ENCODE measurements at places on chromosomes 12 and 14. TPM values are rescaled to one million over a fixed set of nuclear protein-coding genes. Genes with fewer than 3 reads are reported as not detected.

The HHIPL1 gene
- total RNA-seq = 2.5 TPM

- no peak for DNase-seq
Measured at GRCh38 chr14:20409226-20409625, 4.1 kb downstream of the TEP1 start.

The KRT71 gene
- not detected for total RNA-seq

DNA sequence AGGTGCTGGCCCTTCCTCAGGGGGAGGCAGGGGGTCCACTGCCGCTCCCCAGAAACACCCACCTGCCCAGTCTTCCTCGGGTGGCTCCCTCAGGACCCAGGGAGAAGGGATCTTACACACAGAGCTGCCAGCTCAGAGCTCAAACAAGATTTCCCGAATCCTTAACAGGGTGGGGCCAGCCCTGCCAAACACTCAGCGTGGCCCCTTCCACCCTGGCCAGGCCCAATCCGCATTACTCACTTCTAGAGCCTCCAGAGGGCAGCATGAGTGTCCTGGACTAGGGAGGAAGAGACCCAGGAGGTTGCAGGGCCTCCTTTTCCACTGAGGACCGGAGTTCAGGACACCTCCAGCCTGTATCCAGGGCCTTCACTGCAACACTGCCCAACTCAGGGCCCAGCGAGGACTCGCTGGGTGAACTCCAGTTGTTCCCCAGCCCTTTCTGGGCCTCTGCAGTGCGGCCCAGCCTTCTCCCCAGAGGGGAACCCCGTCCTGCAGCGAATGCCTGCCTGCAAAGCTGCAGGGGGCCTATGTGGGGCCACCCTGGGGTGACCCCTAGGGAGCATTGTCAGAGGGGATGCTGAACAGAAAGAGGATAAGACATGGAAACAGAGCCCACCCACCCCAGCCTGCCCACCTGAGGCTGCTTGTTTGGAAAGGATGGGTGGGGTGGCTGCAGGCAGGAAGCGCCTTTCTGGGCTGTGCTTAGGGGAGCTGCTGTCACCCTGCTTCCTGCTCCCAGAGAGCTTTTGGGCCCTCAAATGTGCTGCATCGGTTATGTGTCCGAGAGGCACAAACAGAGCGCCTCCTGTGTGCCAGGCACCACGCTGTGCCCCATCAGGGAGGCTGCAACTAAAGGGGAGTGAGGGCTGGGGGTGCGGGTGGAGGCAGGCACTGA, 43.8 kb downstream of the CCNK start:
- DNase-seq = peak; percentile 75

DNA sequence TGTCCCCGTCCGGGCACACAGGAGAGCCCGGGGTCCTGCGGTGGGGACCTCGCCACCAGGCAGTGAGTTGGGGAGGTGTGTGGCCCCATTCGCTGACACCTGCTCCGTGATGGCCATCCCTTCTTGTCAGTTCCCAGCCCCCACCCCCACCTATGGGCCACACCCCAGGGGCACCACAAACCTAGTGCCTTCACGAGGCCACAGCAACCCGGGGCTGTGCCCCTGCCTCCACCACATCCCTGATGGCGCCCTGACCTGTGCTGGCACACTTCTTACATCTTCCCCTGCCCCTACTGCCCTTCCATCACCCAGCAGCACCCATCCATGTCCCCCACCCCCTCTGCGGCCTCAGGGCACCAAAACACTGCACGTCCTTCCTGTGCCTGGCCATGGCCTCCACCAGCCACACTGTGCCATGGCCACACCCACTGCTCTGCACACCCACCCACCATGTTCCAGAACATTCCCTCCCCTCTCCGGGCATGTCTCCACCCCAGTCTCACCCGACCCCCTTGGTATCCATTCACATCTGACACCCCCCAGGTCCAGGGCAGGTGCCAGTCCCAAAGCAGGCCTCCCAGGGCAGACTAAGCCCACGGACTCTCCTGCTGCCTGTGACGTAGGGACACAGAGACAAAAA, 24.4 kb downstream of the JAG2 start:
- no peak for DNase-seq

- DNase-seq = peak; percentile 71
Measured at GRCh38 chr12:116376354-116377193, 99.1 kb upstream of the MED13L start.

DNA sequence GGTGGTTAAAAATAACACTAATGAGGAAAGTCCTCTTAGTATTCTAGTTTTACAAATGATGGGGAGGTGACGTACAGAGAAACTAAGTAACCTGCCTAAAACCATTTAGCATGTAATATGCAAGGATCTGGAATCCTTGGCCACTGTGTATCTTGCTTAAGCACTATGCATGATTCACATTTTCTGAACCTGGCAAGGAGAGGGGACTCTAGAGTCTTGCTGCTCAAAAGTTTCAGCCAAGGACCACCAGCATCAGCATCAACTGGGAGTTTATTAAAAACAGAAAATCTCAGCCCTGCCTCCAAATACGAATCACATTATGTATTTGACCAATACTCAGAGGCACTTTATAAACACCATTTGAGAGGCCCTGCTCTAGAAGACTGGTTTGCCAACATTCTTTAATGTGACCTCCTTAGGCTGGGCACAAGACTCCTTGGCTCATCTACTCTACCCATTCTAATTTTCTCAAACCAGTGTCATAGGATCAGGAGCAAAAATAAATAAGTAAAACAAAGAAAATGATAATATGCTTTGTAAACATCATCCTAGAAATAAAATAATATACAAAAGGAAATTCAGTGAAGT, 52.9 kb downstream of the ABCC9 start:
- no peak for DNase-seq

The KCTD10 gene
- total RNA-seq = 53.1 TPM

The IFNG-AS1 gene
- not detected for total RNA-seq
